ENCODE measurements at places on chromosomes 2 and 18. TPM values are rescaled to one million over a fixed set of nuclear protein-coding genes. Genes with fewer than 3 reads are reported as not detected.

SERPINB3 gene
- not detected for total RNA-seq

DNA sequence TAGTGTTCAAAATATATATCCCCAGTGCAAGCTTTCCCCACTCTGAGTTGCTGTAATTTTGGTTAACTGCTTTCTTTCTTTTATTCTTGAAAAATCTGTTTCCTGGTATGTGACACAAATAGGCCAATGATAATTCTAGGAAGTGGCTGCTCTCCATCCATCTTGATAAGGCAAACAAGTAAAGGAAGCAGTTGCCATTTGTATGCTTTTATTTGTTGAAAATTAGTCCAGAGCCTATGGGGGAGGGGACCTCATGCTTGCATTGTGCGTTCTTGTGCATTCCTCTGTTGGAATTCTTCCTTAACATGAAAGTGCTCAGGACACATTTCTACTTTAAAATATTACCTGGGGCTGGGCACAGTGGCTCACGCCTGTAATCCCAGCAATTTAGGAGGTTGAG, 111.2 kb upstream of the FSHR start:
- H3K36me3 ChIP-seq: no peaks in the 10 kb centered on the region
- DNase-seq: no peak
- no peaks in the 10 kb centered on the region for H3K4me1 ChIP-seq
- no peak overlapping the region for H3K4me3 ChIP-seq

DNA sequence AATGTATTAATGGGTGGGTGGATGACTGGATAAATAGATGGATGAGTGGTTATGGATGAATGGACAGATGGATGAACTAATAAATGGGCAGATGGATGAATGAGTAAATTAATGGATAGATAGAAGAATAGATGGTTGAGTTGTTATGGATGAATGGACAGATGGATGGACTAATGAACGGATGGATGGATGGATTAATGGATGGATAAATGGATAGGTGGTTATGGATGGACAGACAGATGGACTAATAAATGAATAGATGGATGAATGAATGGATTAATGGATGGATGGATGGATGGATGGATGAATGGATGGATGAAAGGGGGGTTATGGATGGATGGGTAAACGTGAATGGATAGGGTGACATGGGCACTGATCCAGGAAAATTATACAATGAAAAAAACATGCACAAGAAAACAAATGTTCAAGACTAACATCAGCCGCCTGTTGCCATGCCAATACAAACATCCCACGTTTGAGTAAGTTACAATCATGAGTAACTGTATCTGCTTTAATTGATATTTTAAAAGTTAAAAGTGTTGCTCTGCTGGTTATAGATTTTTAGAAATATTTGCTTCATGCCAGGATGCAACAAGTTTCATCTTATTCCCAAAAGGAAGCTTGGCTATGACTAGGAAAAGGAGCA, 20.8 kb downstream of the PXDN start:
- peaks cover 30% of the 10 kb centered on the region for H3K4me1 ChIP-seq
- no peaks in the 10 kb centered on the region for H3K36me3 ChIP-seq
- no peak overlapping the region for H3K4me3 ChIP-seq
- DNase-seq: no peak
- H3K27me3 ChIP-seq: no peaks in the 10 kb centered on the region

DNA sequence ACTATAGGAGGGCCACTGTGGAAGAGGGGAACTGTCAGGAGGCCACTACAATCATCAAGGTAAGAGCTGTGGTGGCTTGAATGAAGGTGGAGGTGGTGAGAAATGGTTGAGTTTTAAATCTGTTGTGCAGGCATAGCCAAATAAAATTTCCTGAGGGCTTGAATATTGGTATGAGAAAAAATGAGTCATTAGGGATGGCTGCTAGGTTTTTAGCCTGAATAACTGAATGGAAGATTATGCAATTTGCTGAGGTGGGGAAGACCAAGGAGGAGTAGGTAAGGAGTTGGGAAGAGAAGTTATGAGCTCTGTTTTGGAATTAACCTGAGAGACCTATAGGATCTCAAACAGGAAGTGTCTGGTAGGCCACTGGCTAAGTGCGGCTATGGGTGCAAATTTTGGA, 84.0 kb downstream of the KLHL14 start:
- H3K4me1 ChIP-seq: no peaks in the 10 kb centered on the region
- H3K36me3 ChIP-seq: no peaks in the 10 kb centered on the region

CCDC178 gene
- 1.4 TPM for total RNA-seq

DNA sequence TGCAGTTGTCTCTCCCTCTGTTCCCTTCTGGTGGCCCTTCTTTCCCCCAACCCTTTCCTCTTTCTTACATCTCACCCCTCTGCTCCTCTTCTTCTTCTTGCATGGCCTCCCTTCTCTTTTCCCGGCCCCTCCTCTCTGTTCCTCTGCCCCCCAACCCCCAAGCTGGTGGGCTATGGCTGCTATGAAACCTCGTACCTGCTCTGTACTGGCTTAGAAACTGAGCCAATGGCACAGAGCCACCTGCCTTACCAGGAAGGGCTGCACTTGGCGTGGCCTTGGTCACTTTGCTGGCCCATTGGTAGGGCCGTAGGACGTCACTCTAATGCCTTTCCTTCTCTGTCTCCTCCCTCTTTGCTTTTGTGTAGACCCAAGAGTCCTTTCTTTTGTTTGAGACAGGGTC, 78.9 kb downstream of the LRRFIP1 start:
- H3K27me3 ChIP-seq: no peaks in the 10 kb centered on the region
- H3K4me1 ChIP-seq: peaks cover 68% of the 10 kb centered on the region
- peak overlapping the region; percentile 80 for H3K27ac ChIP-seq
- H3K4me3 ChIP-seq: no peak overlapping the region
- H3K36me3 ChIP-seq: peaks cover 28% of the 10 kb centered on the region

RTP5 gene
- total RNA-seq: not detected

GRCh38 chr2:88540346-88540745, 86.9 kb downstream of the EIF2AK3 start:
- no peaks in the 10 kb centered on the region for H3K4me1 ChIP-seq
- H3K27me3 ChIP-seq: no peaks in the 10 kb centered on the region
- H3K36me3 ChIP-seq: no peaks in the 10 kb centered on the region
- no peak overlapping the region for H3K4me3 ChIP-seq

- H3K4me3 ChIP-seq: no peak overlapping the region
- no peak for DNase-seq
- no peaks in the 10 kb centered on the region for H3K27me3 ChIP-seq
- no peak overlapping the region for H3K27ac ChIP-seq
- H3K4me1 ChIP-seq: no peaks in the 10 kb centered on the region
These were observed 71.7 kb downstream of the MYOM1 start for GRCh38 chr18:3147935-3148554.

- no peaks in the 10 kb centered on the region for H3K36me3 ChIP-seq
- DNase-seq: no peak
- H3K4me1 ChIP-seq: peaks cover 20% of the 10 kb centered on the region
- H3K27me3 ChIP-seq: no peaks in the 10 kb centered on the region
- no peak overlapping the region for H3K4me3 ChIP-seq
These were observed 3.0 kb upstream of the CCDC93 start for GRCh38 chr2:118016911-118017310.

GRCh38 chr2:8312221-8312620, 369.6 kb upstream of the ID2 start:
- no peak overlapping the region for H3K4me3 ChIP-seq
- peak overlapping the region; percentile 11 for H3K27ac ChIP-seq
- no peak for DNase-seq
- no peaks in the 10 kb centered on the region for H3K4me1 ChIP-seq
- H3K36me3 ChIP-seq: no peaks in the 10 kb centered on the region

All from upper lobe of left lung (tissue), 6 donors.